ENCODE measurements at places on chromosomes 13 and 19. TPM values are rescaled to one million over a fixed set of nuclear protein-coding genes. Genes with fewer than 3 reads are reported as not detected.

- no peak for DNase-seq
These were observed 70.9 kb downstream of the GGACT start for GRCh38 chr13:100517728-100518127.

The APLP1 gene
- total RNA-seq: 76.5 TPM

GRCh38 chr13:39451860-39452301 is 151.1 kb downstream of the LHFPL6 start:
- DNase-seq: peak; percentile 74

DNA sequence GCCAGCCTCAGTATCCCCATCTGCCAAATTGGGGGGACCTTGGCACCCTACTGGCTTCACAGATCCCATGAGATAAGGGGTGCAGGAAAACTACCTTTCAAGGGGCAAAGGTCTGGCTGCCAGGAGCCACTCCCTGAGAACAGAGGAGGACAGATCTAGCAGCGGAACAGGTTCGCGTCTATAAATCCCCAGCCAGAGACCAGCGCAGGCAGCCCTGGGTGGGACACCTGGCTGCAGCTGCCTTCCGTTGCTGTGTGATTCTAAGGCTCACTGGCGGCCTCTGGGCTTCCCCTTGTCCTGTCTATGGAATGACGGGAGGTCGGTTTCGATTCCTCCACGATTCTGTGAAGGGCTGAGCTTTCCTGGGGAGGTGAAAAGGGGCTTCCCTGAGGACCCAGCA is 7.3 kb downstream of the RELB start:
- peak; percentile 44 for DNase-seq

- DNase-seq: no peak
These were observed 77.2 kb downstream of the ABCC4 start for GRCh38 chr13:95224064-95224463.

DNA sequence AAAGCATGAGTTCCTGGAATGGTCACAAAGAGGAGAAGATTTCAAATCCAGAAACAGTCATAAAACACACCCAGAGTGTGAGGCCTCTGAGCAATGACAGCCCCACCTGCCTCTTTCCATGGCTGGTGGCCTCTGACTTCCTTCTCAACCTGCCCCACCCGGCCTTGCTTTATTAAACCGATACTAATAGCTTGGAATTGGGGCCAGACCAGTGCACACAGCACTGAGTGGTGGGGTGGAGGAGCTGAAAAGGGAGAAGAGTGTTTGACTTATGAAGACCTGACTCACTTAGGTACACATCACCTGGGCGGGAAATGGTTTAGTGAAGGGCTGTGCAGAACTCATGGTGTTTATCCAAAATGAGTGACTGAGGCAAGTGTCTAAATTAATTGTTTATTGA is 20.7 kb upstream of the CEACAM6 start:
- peak; percentile 86 for DNase-seq

The LRRC4B gene
- total RNA-seq: 4.4 TPM

- DNase-seq: no peak
These were observed 288.6 kb upstream of the PCDH9 start for GRCh38 chr13:67518785-67519184.

The ETV2 gene
- not detected for total RNA-seq

The MYBPC2 gene
- total RNA-seq: not detected

- peak; percentile 29 for DNase-seq
These were observed 9.3 kb downstream of the EBPL start for GRCh38 chr13:49681842-49682435.

The MBD3L3 gene
- not detected for total RNA-seq

- DNase-seq: no peak
These were observed 3.6 kb downstream of the SERTAD1 start for GRCh38 chr19:40421993-40422747.

The IL11 gene
- not detected for total RNA-seq

DNA sequence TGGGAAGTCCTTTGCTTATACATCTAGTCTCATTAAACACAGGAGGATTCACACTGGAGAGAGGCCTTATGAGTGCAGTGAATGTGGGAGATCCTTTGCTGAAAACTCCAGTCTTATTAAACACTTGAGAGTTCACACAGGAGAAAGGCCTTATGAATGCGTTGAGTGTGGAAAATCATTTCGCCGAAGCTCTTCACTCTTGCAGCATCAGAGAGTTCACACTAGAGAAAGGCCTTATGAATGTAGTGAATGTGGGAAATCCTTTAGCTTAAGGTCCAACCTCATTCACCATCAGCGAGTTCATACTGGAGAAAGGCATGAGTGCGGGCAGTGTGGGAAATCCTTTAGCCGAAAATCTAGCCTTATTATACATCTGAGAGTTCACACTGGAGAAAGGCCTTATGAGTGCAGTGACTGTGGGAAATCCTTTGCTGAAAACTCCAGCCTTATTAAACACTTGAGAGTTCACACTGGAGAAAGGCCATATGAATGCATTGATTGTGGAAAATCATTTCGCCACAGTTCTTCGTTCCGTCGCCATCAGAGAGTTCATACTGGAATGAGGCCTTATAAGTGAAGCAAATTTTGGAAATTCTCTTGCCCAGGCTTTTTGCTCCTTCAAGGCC is 9.9 kb downstream of the ZNF586 start:
- no peak for DNase-seq

The ATP1A3 gene
- total RNA-seq: not detected

DNA sequence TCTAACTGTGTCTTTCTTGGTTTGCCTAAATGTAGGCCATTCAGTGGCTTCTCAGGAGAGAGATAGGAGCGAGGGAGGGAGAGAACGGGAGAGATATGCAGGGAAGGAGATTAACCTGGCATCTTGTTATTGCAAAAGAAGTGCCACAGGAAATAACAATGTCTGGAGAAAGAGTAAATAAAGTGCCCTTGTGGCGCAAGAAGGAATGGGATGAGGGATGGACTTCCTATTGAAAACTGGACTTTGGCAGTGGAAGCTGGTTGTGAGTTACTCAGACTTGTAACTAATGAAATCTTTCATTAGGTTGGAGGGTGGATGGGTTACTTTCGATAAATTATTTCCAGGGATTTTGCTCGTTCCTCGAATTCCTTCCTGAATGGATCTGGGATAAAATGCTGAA is 136.1 kb downstream of the LACC1 start:
- DNase-seq: no peak

- no peak for DNase-seq
These were observed 54.9 kb upstream of the PTPRS start for GRCh38 chr19:5395556-5395955.

The PODNL1 gene
- total RNA-seq: not detected

The TNFSF13B gene
- 7.5 TPM for total RNA-seq

The SMIM44 gene
- total RNA-seq: not detected

The NFIX gene
- 63.3 TPM for total RNA-seq

DNA sequence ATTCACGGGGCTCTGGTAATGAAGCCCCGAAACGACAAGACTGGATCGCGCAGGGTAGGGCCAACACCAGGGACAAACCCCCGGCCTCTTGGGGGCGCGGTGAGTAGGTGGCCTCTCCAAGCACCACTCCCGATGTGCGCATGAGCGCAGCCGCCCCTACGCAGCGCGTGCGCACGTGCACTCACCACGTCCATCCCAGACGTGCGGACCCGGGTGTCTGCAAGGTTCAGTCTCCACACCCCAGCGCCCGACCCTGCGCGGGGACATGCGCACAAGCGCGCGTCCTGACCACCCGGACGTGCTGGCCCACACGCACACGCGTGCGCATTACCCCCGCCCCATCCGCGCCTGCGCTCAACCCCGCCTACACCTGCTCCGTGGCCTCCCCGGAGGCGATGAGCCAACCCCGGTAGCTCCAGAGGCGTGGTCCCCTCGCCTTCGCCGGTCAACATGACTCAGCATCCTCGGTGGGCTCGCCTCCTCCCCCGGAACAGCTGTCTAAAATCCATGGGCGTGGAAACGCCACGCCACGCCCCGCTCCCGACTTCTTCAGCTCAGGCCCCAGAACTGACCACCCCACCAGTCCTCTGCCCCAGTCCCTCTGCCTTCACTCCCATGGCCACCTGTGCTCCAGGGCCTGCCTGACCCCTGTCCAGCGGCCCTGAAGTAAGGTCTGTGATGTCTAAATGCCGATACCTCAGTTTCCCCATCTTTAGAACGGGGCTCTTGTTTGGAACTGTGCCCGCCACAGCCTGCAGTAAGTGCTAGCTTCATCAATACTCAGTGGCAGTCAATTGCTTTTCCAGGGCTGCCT is 5.6 kb upstream of the GPI start:
- peak; percentile 99 for DNase-seq

The CFAP97D2 gene
- total RNA-seq: not detected

The LSM7 gene
- total RNA-seq: 15.8 TPM

The SMIM17 gene
- total RNA-seq: 1.1 TPM

The ANGPTL8 gene
- total RNA-seq: not detected

DNA sequence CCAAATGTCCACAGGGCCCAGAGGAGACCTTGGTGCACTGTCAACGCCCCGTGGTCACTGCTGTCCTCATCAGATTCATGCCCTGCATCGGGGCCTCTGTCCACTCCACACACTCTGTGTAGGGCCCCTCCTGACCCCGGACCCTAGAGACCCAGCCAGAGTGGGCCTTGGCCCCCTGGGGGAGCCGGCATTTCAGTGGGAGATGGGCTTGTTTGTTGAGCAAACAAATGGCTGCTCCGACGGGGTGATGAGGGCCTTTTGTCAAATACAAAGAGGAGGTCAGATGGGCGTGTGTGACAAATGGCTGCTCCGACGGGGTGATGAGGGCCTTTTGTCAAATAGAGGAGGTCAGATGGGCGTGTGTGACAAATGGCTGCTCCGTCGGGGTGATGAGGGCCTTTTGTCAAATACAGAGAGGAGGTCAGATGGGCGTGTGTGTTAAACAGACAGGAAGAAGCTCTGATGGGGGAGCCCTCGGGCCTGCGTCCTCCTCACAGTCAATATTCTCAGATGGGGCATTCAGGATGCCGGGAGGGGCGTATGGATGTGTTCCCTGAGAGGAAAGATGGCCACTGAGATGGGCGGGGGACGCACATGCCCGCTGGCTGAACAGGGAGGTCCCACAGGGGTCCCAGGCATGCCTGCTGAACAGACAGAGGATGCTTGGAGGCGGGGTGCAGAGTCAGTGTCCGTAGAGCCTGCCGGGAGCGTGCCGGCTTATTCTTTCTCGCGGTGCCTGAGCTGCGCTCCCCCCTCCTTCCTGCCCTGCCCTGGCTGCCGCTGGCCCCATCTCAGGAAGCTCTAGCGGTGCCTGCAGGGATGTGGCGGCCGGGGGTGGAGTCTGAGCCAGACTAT is 36.3 kb downstream of the SMIM24 start:
- no peak for DNase-seq

GRCh38 chr19:8240274-8241229 is 31.4 kb downstream of the CERS4 start:
- peak; percentile 96 for DNase-seq

The MISP gene
- 27.7 TPM for total RNA-seq

The ADPRHL1 gene
- 1.8 TPM for total RNA-seq

GRCh38 chr19:1063909-1064660 is 2.9 kb upstream of the ARHGAP45 start:
- no peak for DNase-seq

GRCh38 chr19:8126008-8126407 is 23.4 kb downstream of the FBN3 start:
- DNase-seq: no peak

DNA sequence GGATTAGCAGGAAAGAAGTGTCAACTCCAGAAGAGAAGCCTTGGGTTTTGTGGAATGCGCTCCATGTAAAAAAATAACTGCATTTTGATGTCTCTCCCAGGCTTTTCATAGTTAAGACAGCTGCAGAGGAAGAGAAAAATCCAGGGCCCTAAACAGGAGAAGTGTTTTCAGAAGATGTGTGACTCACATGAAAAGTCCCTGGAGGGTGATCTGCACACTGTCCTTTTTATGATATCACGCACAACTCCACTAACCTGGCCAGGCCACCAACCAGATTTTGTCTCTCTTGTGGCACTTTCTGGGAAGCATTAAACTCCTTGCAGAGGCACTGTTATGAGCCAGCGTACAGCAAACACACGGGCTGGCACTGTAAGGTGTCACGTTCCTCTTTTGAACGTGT is 267.3 kb downstream of the FGF9 start:
- DNase-seq: no peak

DNA sequence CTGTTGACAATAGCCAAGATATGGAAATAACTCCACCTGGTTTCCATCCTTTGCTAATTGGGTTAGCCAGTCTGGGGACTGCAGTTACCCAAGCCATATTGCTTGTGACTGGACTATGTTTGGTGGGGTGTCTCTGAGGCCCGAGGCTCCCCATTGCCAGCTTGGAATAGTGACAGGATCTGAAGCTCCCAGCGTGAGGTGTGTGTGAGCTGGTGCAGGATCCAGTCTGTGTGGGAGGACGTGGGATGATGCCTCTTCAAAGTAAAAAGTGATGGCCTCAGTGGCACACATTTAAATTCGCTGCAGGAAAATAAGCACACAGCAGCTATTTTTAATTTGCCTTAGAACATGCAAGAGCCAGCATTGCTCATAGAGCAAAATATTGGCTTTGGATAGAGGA is 75.0 kb downstream of the TEX26 start:
- no peak for DNase-seq

The GPR42 gene
- total RNA-seq: not detected

- DNase-seq: no peak
These were observed 12.7 kb downstream of the DNMT1 start for GRCh38 chr19:10182076-10182475.

The CBLC gene
- 34.8 TPM for total RNA-seq

DNA sequence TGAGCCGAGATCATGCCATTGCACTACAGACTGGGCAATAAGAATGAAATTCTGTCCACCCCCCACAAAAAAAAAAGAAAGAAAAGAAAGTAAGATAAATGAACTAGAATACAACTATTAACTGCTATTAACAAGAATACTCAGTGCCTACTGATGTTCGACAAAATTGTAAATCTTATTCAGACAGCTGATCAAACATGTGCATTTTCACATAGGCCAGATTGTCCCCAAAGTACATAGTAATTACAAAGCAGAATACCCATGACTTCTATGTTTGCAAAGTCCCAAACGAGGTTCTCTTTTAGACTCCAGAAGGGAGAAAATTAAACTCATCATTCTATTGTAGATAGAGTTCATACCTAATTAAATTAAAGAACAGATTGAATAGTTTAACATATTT is 113.4 kb downstream of the UFM1 start:
- no peak for DNase-seq

- DNase-seq: peak; percentile 43
These were observed 1.4 kb upstream of the TSHZ3 start for GRCh38 chr19:31350693-31351055.

- DNase-seq: peak; percentile 66
These were observed 87.2 kb upstream of the C1QTNF9B start for GRCh38 chr13:23984546-23984945.

The SF3A2 gene
- 214 TPM for total RNA-seq

DNA sequence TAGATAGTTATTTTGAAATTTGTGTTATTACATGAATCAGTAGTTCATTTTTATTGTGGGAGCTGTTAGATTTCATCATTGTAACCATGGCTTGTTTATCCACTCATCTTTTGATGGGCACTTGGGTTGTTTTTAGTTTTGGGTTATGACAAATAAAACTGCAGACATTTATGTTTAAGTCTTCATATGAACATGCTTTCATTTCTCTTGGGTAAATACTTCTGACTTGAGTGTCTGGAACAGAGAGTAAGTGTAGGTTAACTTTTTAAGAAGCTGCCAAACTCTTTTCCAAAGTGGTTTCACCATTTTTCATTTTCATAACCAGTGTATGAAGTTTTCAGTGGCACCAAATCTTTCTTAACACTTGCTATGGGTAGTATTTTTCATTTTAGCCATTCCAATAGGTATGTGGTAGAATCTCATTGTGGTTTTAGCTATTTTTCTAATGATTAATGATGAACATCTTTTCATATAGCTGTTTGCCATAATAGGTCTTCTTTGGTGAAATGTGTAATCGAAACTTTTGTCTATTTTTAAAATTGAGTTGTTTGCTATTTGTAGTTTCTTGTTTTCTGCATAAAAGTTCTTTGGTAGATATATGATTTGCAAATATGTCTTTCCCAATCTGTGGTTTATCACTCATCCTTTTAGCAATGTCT is 17.9 kb downstream of the SLAIN1 start:
- no peak for DNase-seq

- peak; percentile 99 for DNase-seq
These were observed 3.7 kb upstream of the ZNF665 start for GRCh38 chr19:53196777-53197396.
